ENCODE measurements at places on chromosomes 4 and X.

- DNase-seq: no peak
- no peaks in the 10 kb centered on the region for H3K36me3 ChIP-seq
Measured at GRCh38 chrX:42832764-42833549, 55.0 kb upstream of the PPP1R2C start.

GRCh38 chr4:165207016-165207430, 338 bp upstream of the KLHL2 start:
- no peaks in the 10 kb centered on the region for H3K27me3 ChIP-seq
- peaks cover 58% of the 10 kb centered on the region for H3K4me1 ChIP-seq
- no peaks in the 10 kb centered on the region for H3K36me3 ChIP-seq
- H3K27ac ChIP-seq: peak overlapping the region; percentile 95
- DNase-seq: no peak

DNA sequence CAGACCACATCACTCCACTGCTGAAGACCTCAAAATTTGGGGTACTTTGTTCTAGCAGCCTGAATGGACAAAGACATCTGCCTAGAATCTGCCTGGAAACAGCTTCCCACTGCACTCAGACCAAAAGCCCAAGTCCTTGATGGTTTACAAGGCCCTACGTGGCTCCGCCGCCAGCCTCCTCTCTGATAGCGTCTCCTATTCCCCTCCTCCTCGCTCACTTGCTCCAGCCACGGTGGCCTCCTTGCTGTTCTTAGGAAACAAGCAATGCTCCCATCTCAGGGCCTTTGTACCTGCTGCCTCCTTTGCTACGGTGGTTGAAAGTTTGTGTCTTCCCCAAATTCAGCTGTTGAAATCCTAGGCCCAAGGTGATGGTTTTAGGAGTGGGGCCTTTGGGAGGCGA, 34.7 kb upstream of the SORCS2 start:
- no peaks in the 10 kb centered on the region for H3K36me3 ChIP-seq
- no peaks in the 10 kb centered on the region for H3K4me1 ChIP-seq
- peaks cover 49% of the 10 kb centered on the region for H3K27me3 ChIP-seq
- no peak for DNase-seq
- H3K27ac ChIP-seq: no peak overlapping the region
- no peak overlapping the region for H3K4me3 ChIP-seq

GRCh38 chr4:145865274-145865941, 73.2 kb downstream of the ZNF827 start:
- H3K27me3 ChIP-seq: no peaks in the 10 kb centered on the region
- H3K36me3 ChIP-seq: no peaks in the 10 kb centered on the region
- H3K4me3 ChIP-seq: no peak overlapping the region

GRCh38 chrX:131763674-131764073, 219.8 kb downstream of the OR13H1 start:
- no peaks in the 10 kb centered on the region for H3K36me3 ChIP-seq
- no peaks in the 10 kb centered on the region for H3K4me1 ChIP-seq
- H3K27ac ChIP-seq: peak overlapping the region; percentile 79
- no peaks in the 10 kb centered on the region for H3K27me3 ChIP-seq

- H3K36me3 ChIP-seq: no peaks in the 10 kb centered on the region
- no peak overlapping the region for H3K4me3 ChIP-seq
- H3K4me1 ChIP-seq: peaks cover 38% of the 10 kb centered on the region
- DNase-seq: no peak
Measured at GRCh38 chrX:39301036-39301435, 499.8 kb downstream of the MID1IP1 start.
